Stimulated activated CD8-positive, alpha-beta memory T cell treated with anti-CD3 and anti-CD28 coated beads, Interleukin-4, amount 100 ng/mL, for 1 hour (primary cell): ENCODE measurements at places on chromosomes 7 and 10.

DNA sequence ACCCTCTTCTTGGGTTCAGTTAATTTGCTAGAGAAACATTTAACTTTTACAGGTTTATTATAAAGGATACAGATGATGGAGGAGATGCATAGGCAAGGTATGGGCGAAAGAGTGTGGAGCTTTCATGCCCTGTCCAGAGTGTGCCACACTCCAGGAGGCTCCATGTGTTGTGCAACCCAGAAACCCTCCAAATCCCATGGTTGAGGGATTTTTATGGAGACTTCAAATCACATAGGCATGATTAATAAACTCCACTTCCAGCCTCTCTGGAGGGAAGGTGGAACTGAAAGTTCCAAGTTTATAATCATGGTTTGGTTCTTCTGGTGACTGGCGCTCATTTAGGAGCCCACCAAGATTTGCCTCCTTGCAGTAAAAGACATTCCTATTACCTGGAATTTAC lies 159.9 kb downstream of the PHTF2 start:
- no peak for DNase-seq

DNA sequence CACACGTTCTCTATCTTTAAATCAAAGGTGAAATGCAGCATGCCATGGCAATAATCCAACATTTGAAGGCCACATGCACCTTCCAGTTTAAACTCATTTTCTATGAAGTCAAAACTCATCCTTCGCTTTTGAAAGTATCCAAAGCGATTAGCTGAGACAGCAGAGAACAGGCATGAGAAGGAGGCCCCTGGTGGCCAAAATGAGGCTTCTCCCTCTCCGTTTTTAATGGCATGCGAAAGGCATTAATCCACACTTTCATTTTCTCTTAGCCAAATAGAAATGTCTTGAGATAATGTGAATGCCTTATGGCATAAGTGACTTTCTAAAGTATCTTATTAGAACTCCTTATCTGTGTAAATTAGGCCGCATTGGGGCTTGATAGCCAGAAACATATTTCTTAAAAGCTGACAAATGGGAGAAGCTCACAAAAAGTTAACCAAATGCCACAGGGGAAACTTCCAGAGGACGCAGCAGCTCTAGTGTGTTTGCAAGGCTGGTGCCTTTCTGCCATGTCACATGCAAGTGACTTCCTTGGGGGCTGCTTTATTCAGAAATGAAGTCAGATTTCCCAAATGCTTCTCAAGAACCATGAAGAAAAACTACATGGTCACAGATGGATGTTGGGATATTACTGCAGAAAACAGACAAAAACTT lies 1189.6 kb downstream of the SORCS1 start:
- no peak for DNase-seq

DNA sequence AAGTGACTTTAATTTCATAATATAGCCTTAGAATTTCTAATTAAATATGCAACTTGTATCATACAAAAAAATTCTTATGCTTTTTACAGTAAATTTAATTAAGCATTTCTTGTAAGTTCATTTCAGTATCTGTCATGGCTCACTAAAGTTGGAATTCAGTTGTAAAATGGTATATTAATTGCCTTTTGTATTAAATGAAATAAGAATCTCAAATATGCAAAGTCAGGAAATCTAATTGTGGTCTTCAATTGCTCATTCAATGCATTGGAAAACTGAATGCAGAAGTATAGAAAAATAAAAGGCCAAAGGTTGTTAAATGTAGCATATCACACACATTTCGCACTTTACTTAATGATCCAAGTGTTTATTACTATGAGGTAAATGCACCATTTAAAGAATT lies 189.5 kb downstream of the PHF14 start:
- no peak for DNase-seq

GRCh38 chr7:120941064-120941463 lies 9.5 kb upstream of the ING3 start:
- DNase-seq, result no peak

DNA sequence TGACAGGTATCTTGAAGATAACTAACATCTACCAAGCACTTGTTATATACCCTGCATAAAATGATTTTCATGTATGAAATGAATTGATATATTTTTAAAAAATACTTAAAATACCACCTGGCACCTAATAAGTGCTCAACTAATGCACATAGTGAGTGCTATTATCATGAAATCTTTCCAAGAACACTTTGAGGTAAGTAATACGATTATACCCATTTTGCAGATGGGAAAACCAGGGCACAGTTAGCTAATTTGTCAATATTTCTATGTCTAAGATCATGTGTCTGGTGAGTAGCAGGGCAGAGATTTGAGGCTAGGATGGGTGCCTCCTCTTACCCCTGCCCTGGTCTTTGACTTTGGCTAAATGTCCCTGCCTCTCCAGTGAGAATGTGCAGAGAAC lies 6.1 kb downstream of the DMBT1 start:
- DNase-seq, result no peak

DNA sequence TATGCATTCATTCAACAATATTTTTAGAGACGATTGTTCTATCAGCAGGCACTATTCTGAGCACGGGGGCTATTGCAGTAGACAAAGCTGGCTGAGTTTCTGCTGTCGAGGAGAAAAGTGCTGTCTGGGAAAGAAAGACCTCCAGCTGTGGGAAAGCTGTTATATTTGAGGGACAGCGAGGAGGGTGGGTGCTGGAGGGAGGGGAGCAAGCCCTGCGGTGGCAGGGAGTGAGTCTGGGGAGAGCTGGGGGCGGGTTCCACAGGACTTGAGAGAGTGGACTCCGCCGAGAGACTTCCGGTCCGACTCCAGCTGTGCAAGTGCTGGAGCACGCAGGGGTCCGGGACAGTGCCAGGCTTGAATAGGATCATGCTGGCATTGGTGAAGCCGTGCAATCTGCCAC lies 602.1 kb upstream of the FOXK1 start:
- no peak for DNase-seq

GRCh38 chr10:7756360-7756992 lies 31.3 kb downstream of the KIN start:
- no peak for DNase-seq

DNA sequence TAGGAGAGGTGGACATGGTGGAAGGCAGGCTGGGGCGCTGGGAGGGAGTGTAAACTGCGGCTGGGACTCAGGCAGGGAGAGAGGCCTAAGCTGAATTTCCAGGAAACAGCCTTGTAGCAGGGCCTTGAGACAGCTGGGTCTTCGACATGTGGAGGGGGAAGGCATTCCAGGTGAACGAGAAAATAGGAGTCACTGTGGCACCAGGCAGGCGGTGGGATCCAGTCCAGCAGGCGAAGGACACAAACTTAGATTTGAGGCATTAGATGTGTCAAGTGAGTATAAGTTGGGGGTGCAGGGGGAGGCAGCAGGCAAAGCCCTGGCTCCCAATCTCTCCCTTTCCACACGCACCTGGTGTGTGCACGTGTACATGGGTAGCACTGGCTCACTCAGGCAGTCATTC lies 105.3 kb downstream of the PTPN20 start:
- no peak for DNase-seq

GRCh38 chr7:28570970-28571288 lies 158.6 kb downstream of the CREB5 start:
- no peak for DNase-seq

DNA sequence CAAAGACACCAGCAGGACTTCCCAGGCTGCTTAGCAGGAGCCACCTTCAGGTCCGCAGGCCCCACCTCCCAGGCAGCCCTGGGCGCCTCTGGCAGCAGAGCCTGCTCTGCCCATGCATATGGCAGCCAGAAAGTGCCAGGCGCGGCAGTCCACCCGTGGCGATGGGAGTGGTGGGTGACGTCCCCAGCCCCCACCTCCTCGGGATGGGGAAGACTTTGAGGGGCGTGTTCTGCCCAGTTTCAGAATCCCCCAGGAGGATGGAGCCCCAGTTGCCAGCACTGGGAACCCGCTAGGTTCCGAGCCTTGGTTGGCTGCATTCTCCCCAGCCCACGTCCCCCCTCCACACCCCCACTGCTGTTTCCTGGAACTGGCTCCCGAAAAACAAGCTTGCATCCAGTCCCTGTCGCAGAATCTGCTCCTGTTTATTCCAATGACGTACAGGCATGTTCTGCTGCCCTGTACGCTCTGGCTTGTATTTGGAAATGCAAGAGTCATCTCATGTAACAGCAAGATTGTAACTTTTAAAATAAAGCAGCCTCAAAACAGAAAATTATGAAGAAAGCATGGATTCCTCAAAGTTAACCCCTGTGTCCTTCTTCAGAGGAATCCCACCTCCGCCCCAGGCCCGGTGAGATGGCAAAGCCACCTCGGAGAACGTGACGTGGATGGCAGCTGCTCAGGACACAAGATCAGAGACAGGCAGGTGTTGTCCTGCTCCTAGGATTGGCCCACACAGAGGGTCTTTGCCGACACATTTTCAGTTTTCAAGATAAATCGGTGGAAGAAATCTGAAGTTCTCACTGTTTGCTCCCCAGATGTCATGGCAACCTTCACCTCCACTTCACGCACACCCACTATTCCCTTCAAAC lies 87.8 kb upstream of the PPP2R2D start:
- DNase-seq, result no peak

- no peak for DNase-seq
Measured at GRCh38 chr10:7243873-7244272, 167.0 kb downstream of the SFMBT2 start.

GRCh38 chr7:27840313-27840712 lies 100.4 kb downstream of the TAX1BP1 start:
- DNase-seq, result no peak

- DNase-seq, result no peak
Measured at GRCh38 chr10:70343712-70344111, 38.7 kb downstream of the LRRC20 start.
